ENCODE measurements at places on chromosomes 1 and 21.

DNA sequence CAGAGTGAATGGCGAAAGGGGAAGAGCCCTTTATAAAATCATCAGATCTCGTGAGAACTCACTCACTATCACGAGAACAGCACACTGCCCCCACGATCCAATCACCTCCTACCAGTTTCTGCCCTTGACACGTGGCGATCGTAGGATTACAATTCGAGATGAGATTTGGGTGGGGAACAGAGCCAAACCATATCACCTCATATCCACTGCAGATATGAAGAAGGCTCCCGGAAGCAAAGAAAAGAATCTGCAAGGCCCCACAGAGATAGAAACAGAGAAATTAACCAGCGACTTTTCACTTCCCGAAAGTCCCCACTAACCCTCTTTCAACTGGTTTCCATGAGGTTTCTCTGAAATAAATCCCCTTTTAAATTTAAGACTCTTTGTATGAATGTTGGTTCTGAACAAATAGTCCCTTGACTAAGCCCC, 86.2 kb upstream of the IRF2BP2 start:
- DNase-seq: no peak

DNA sequence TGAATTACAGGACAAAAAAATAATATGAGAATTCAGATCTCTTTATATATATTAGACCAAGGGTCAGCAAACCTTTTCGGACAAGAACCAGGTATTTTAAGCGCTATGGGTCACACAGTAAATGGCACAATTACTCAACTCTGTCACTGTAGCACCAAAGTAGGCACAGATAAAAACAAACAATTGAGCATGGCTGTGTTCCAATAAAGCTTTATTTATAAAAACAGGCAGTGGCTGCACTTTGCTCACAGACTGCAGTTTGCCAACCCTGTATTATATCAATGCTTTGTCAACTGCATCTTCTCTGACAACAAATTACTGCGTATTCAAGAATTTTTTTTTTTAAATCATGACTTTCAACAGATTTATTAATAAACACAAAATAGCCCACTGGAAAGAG, 29.8 kb downstream of the EDEM3 start:
- no peak for DNase-seq

GRCh38 chr1:154972517-154973343, 1.8 kb upstream of the CKS1B start:
- DNase-seq: peak; percentile 65

- DNase-seq: no peak
These were observed 11.9 kb downstream of the ECE1 start for GRCh38 chr1:21278208-21278859.

- DNase-seq: no peak
These were observed 99.1 kb upstream of the GFI1 start for GRCh38 chr1:92585831-92586230.

- no peak for DNase-seq
These were observed 46.2 kb upstream of the BCL10 start for GRCh38 chr1:85322655-85323054.

GRCh38 chr1:154405747-154406571, 816 bp downstream of the IL6R start:
- DNase-seq: peak; percentile 27

DNA sequence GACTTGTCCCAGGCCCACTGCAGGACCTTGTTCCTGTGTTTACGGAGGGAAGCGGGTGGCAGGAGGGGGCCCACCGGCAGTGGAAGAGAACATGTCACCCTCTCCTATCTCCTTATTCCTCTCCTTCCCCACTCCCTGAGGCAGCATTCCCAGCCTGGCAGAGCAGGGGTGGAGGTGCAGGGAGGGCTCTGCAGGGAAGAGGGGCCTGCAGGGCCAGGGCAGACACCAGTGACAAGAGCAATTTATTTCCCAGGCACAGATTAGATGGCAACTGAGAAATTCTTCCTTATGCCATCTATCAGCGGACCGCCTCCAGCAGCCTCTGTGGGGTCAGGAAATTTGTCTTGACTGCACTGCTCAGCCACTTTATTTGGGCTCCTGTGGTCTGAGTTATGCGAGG, 105.8 kb downstream of the DDX20 start:
- DNase-seq: no peak

DNA sequence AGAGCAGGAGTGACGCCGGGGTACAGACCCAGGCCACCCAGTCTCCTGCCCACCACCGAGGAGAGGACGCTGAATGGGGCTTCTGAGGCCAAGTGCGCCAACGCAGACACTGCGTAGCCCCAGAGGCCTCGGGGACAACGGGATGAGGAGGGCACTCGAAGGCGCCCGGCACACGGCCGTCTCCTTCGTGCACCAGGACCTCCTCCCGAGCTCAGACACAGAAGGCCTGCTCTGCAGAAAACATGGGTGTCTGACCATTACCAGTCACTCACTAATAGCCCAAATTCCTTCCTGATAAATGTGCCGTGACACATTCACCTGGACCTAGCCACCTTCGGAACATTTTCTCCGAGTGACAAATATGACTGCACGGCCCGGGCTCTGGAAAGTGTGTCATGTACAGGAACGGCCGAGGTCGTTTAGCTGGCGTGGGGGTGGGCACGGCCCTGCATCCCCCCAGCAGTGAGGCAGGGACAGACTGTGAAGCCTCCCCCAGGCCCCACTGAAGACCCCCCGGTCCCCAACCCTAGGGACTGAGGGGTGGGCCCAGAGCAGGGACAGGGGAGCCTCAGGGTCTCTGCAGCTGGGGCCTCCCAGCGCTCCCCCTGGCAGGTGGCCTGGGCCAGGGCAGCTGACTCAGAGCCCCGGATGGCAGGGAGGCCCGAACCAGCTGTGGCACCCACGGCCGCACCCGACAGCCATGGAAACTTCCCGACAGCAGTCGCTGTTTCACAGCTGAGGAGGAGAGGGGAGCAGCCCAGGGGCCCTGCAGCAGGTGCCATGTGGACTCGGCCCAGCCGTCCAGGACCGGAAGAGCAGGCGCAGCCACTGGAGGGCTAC, 16.7 kb upstream of the COL6A2 start:
- no peak for DNase-seq

All from amniotic stem cell (primary cell).